Activated CD4-positive, CD25-positive, alpha-beta regulatory T cell treated with anti-CD3 and anti-CD28 coated beads, Interleukin-2, amount 50 U/mL, for 16 hours (primary cell): ENCODE measurements at places on chromosomes 2 and 18.

GRCh38 chr2:35803126-35803525, 552.5 kb upstream of the CRIM1 start:
- no peak for DNase-seq

DNA sequence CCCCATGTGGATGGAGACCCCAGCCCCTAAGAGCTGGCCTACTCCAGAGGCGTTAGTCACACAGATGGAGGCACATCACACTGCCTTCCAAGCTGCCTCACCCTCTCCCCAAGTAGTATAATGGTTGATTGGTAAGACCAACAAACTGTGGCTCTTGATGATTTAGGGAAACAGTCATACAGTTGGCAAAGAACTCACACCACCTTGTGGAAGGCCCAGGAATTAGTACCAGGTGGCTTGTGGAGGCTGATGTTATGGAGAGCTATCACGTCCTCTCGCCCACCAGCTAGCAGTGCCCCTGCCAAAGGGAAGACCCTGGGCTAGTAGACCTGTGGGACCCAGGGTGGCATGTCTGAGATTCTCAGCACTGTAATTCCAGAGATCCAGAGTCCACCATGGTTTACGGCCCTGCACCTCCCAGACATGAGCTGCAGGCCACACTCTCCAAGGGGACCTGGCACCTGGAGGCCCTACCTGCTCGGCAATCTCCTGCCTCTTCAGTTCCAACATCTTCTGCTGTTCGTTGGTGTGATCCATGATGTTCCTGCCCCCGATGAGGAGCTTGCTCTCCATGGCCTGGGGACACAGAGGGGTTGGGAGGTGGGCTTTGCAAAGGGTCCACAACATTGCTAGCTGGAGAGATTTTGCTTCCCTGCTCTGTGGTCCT, 26.3 kb downstream of the KIF3C start:
- DNase-seq, result no peak

DNA sequence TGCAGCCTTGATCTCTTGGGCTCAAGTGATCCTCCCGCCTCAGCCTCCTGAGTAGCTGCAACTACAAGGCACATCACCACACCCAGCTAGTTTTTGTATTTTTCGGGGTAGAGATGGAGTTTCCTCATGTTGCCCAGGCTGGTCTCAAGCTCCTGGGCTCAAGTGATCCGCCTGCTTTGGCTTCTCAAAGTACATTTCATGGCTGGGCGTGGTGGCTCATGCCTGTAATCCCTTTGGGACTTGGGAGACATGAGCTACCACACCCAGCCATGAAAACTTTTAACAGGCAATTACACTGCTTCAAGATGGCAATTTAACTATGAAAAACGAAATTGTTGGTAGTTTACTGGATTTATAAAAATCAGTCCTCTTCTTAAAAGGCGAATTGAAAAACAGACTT, 69.7 kb downstream of the MEP1B start:
- DNase-seq, result no peak

- no peak for DNase-seq
Observed at GRCh38 chr2:160063271-160063670, 856 bp upstream of the PLA2R1 start.

DNA sequence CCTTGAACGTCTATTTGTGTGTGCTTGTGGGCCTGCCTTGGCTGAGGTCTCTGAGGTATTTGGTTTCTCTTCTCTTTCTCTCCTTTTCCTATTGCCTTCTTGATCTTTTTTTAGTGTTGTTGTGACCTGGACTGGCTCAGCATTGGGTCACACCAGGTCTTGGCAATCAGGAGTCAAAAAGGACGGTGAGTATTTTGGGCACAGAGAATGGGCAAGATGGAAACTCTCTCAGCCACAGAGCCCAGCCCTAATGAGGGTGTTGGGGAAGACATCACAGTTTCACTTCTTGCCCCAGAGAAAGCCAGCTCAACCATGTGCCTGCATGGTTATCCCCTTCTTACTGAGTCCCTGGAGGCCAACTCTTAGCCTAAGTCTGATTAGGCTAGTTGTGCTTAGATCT, 13.7 kb upstream of the INO80C start:
- DNase-seq, result no peak

DNA sequence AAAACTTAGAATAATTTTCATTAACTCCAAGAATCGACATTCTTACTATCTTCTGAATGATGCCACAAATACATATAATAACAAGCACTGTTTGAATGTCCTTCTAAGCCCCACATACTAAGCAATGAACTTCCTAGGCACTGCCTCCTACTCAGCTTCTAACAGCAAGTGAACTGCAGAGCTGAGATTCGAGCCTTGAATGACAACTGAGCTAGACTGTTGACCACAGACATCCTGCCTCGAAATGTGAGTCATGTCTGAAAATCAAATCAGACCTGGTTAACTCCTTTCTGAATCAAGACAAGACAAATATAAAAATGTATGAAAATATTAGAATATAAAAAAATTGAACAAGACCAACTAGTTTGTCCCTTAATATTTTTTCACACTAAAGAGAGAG, 108.1 kb downstream of the MYT1L start:
- DNase-seq, result no peak

GRCh38 chr2:122329278-122329677, 573.8 kb downstream of the TSN start:
- no peak for DNase-seq

DNA sequence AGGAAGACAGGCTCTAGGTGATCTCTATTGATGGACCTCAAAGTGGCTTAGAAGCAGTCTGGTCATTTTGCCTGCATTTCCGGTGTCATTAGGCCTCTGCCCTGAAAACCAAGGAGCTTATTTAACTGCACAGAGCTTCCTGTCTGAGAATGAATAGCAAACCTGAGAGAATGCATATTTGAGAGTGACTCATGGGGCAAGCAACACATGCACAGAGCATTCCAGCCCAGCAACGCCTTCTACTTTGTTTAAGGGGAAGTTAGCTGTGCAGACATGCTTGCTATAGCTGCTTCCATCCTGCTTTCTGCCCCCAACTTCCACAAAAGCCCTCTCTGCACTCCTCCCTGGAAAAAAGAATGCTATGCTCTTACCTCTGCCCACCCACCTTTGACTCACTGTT, 232.8 kb downstream of the GRB14 start:
- no peak for DNase-seq

GRCh38 chr2:199848389-199849130, 2.4 kb downstream of the FTCDNL1 start:
- no peak for DNase-seq

- DNase-seq, result no peak
Observed at GRCh38 chr18:29096079-29096770, 919.3 kb upstream of the CDH2 start.

- no peak for DNase-seq
Observed at GRCh38 chr2:120907822-120908221, 172.2 kb downstream of the GLI2 start.

GRCh38 chr2:96962567-96963203, 23.7 kb downstream of the FAM178B start:
- DNase-seq, result peak; percentile 68

GRCh38 chr2:239721531-239721930, 303.6 kb downstream of the NDUFA10 start:
- no peak for DNase-seq

DNA sequence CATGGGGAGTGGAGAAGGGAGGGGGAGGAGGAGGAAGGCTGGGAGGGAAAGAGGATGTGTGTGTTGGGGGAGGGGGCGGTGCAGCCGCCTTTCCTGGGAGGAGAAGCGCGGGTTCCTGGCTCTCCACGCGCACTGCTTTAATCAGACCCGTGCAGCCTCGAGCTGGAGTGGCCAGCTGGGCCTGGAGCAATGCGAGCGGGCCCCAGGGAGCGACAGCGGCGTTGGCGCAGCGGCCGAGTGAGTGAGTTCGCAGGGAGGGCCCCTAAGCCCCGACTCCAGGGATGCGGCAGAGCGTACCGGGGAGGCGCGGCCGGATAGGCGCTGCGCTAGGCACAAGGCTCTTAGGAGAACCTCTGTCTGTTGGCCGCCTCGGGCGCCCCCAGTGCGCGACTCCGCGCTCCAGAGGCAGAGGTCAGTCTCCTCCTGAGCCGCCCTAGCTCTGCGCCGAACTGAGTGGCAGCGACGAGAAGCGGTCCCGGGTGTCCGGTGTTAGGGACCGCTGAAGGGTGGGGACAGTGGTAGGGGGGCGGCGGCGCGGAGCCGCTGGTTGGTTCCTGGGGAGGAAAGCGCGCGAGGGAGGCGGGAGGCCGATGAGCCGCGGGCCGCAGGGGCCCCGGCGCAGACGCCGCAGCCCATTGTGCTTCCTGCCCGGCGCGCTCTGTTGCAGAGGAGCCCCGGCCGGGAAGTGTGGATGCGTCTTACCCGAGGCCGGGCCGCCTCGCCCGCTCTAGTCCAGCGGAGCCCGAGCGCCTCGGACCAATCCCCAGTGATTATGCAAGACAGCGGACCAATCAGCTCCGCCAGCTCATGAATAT, 455 bp upstream of the DLX1 start:
- DNase-seq, result no peak

- no peak for DNase-seq
Observed at GRCh38 chr2:44843086-44843485, 98.4 kb upstream of the SIX3 start.
